ENCODE measurements at places on chromosomes 4 and X.

- no peak for DNase-seq
Observed at GRCh38 chrX:112247714-112248113, 165.1 kb upstream of the TRPC5 start.

DNA sequence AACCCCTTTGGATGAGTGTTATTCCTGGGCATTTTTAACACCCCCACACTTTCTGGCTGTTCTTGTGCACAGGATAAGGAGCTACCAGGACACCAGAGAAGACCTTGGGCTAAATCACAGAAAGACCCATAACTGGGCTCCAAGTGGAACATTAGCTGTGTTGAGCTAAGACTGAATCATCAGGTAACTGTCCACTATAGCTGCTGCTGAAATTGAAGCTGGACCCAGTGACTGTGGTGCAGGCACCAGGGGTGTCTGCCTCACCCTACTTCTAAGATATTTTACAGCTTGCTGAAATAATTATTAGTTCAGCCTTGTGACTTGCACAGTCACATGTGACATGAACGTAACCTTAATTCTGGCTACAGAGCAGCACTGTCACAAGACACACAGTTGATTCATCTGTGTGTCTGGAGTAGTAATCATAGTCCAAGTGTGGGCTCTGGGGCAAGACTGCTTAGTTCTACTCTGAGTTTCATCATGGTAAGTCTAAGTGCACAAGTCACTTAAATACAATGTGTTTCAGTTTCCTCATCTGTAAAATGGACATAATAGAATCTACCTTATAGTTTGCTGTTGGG lies 127.4 kb downstream of the SLC39A8 start:
- DNase-seq, result no peak

GRCh38 chr4:108171339-108172230 lies 2.9 kb upstream of the LEF1 start:
- DNase-seq, result no peak

DNA sequence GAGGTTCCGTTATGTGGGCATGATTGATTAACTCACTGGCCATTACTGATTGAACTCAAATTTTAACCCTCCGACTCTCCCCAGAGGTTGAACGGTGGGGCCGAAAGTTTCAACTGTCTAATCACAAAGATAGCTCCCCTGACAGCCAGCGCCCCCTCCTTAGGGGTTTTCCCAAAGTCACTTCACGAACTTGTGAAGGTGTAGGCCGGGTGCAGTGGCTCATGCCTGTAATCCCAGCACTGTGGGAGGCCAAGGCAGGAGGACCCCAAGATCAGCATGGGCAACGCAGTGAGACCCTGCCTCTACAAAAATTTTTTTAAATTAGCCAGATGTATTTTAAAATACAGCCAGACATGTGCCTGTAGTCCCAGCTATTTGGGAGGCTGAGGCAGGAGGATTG lies 39.8 kb upstream of the RBM47 start:
- DNase-seq, result no peak

- peak; percentile 13 for DNase-seq
Observed at GRCh38 chr4:82900066-82900410, 497 bp upstream of the THAP9 start.

- no peak for DNase-seq
Observed at GRCh38 chrX:101383679-101384205, 2.2 kb downstream of the BTK start.

DNA sequence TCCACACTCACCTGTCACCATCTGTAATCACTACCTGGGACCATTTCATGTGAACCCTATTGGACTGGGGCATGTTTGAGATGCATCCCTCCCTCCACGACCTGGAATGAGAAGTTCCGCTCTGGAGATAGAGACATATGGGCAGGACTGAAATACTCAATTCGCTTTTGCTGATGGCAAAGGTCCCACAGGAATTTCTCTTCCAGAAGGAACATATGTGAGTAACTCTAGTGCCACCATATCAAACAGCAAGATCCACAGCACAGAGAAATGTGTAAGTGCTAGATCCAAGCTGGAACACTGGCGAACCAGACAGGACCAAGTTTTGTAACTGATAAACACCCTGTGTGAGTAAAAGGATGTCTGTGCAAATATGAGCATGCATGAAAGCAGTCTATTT lies 43.9 kb downstream of the SEL1L3 start:
- no peak for DNase-seq

- peak; percentile 54 for DNase-seq
Observed at GRCh38 chrX:45505214-45505613, 304.5 kb upstream of the DIPK2B start.

GRCh38 chrX:152897222-152898131 lies at the start of gene ZNF185:
TSS of gene ZNF185 (plus strand) at chrX:152898067. CDS start at chrX:152914490, 16,423 bp downstream.
- DNase-seq, result no peak

GRCh38 chr4:25466966-25467697 lies 90.1 kb downstream of the ANAPC4 start:
- DNase-seq, result no peak

GRCh38 chr4:120299631-120300030 lies 233.0 kb upstream of the MAD2L1 start:
- no peak for DNase-seq

DNA sequence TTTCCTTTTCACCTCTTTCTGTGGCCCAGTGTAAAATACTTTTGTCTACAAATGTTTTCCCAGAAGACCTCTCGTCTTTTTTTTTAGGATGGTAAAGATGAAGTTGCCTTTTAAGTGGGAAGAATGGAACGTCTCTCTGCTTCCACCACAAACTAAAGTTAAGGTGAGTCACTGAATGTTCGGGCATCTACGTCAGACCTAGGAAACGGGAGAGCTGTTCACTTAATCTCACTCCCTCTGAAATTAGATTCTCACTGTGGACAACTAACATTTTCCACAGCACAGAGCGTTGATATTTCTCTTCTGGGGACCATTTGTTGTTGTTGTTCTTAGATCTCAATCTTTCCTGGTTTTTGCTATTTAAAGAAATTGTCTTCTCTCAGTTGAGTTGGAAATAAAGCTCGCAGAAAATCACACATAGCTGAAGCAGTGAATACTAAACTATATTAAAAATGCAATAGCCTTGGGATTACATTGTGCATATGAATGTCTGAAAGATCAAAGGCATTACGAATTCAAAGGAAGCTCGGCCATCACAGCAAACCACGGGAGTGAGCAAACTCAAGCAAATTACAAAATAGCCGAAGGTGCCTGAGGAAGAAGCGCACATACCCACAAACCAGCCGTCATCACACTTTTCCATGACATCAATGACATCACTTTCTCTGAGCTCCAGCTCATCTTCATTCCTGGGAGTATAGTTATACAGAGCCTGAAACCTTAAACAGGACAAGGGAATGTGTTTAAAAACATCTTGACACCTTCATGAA lies 53.9 kb upstream of the PDLIM3 start:
- DNase-seq, result peak; percentile 90

- no peak for DNase-seq
Observed at GRCh38 chrX:14476205-14476604, 53.1 kb upstream of the GLRA2 start.

DNA sequence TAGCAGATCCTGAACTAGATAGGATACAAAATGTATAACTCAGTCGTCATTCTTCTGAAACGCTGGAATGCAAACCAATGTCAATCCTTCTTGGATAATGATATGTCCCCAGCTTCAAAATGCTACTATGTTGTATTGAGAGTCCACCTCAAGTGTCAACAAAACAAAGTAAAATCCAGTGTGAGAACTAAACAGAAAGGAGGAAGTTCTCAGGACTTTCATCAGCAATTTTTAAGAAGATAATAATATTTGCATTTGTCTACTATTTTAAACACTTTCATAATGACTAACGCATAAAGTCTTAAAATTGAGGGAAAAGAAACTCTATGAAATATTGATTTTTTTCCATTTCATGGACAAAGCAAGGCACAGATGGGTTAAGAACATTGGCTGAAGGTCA lies 36.3 kb downstream of the SOD3 start:
- no peak for DNase-seq

GRCh38 chr4:26337612-26338011 lies 16.8 kb downstream of the RBPJ start:
- no peak for DNase-seq

DNA sequence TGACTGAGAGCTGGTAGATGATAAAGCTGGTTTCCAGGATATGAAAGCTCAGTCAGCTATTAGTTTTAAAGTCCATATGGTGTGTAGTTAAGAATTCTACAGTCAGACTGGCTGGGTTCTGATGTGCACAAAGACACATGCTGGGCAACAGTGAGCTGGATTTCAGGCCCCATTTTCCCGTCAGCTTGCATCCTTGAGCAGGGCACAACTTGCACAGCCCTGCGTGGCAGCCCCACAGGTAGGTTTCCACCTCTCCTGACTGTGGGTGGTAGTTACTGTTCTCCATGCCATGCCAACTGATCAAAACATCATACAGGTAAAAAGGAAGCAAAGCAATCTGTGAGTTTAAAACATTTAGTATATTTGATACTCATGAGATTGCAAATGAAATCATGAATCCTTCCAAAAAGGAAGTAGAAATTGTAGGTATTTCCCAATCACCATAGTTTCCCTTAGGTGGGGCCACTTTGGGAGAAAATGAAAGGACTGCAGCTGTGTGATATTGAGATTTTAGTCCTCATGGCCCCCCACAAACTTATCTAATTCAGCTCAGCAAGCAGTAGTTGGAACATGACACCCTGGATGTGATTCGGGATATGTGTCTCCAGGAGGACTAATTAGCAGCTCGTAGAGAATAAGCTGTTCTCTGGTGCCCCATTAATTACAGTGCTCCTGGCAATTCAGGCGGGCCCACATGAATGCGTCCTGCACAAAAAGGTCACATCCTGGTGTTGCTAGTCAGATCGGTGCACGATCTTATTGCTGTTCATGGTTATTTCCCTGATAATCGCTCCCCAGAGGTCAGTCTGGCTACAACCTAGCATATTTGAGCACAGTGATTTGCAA lies 42.4 kb upstream of the NOCT start:
- DNase-seq, result no peak

GRCh38 chr4:83436680-83437079 lies 18.9 kb downstream of the HELQ start:
- DNase-seq, result no peak

GRCh38 chrX:110188701-110189558 lies 129.0 kb downstream of the AMMECR1 start:
- DNase-seq, result peak; percentile 71

DNA sequence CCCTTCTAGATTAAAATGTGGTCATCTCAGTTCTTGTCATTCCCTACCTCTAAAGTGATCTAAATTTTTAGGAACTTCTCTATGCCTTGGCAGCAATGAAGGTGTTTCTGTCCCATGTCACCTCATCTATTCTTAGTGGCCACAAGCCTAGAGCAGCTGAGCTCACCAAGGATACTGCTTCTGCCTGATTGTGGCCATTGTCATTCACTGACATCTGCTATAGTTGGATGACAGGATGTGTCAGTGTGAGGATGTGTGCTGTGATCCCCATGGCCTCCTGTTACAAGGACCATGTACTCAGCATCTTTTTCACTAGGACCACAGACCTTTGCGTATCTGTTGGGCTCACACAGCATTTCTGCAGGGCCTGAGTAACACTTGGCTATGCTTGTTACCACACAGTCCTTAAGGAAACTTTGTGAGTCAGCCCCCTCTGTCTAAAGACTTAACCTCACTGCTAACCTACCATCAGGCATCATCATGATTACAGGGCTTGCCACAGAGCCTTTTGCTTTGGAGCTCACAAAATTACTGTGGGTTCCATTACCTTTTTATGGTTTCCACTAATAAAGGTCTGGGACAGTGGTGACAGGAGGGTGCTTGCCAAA lies 421.0 kb downstream of the ADAM29 start:
- DNase-seq, result no peak

DNA sequence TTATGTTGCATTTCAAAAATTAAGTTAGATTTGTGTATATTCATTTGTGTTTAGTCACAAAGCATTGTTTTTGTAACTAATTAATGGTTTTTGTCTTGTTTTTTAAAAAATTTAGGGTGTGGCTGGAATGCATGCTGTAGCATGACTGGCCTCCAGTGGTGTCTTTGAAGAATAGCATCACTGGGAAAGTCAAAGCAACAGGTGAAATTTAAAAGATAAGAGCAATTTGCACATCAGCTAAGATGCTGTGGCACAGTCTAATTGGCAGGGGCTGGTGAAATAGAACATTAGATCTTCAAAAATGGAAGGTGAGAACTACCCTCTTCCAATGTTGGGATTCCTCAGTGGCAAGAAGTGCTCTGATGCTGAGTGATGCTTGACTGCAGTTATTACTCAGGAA lies 45.3 kb downstream of the ANK2 start:
- peak; percentile 7 for DNase-seq

DNA sequence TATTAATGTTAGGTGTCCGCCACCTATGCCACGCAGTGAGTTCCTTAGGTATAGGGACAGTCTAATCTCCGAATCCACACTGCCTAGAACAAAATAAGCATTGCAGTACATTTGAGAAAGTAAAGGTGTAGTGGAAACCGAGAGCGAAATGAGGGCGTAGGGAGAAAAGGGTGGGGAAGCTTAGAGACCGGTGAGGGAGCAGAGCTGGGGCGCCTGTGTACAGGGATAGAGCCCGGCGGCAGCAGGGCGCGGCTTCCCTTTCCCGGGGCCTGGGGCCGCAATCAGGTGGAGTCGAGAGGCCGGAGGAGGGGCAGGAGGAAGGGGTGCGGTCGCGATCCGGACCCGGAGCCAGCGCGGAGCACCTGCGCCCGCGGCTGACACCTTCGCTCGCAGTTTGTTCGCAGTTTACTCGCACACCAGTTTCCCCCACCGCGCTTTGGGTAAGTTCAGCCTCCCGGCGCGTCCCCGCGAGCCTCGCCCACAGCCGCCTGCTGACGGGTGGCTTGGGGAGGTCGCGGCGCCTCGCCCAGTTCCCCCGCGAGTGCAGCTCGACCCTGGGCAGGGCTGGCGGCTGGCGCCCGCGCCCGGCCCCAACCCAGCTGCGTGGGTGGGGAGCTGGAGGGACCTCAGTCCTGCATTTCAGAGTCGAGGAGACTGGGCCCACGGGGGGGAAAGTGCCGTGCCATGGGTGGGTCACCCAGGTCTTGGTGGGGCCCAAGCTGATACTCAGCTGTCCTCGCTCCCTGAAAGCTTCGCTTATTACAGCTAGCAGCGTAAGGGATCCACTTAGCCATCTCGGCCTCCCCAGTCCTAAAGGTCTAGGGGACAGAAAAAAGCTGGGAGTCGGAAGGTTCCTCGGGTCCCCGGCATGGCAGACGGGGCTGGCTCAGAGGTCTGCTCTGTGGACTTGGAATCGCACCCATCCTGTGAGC lies at the start of gene ANXA3:
ANXA3 (plus strand) TSS at position 351 of the 932 bp plus-strand sequence. CDS start 2,704 bp downstream, outside the sequence.
- no peak for DNase-seq

GRCh38 chrX:153319295-153320046 lies 2.1 kb downstream of the PNMA6F start:
- DNase-seq, result no peak

GRCh38 chr4:20418861-20419451 lies 167.3 kb downstream of the SLIT2 start:
- DNase-seq, result peak; percentile 87

DNA sequence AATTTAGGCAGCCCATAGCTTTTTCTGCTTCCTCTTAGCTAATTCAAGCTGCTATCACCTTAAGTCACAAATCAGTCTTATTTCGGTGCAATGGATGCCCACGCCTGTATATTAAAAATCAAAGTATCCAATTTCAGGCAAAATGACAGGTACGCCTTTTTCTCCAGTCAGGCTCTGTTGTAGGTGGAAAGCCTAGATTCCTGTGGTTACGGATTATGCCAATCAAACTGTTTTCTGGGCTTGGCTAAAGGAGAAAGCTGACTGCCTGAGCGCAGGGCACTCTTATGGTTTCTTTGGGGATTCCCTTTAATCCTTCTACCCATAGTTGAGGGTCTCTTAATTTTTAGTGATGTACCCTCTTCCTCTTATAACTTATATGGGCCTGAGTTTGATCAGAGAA lies 550.5 kb downstream of the PDHA2 start:
- DNase-seq, result no peak
